Cardiac muscle cell (in vitro differentiated cells and primary cell): ENCODE measurements at places on chromosomes 6 and 20.

GRCh38 chr6:7229376-7230326 lies 83.3 kb downstream of the SSR1 start:
- DNase-seq: no peak

DNA sequence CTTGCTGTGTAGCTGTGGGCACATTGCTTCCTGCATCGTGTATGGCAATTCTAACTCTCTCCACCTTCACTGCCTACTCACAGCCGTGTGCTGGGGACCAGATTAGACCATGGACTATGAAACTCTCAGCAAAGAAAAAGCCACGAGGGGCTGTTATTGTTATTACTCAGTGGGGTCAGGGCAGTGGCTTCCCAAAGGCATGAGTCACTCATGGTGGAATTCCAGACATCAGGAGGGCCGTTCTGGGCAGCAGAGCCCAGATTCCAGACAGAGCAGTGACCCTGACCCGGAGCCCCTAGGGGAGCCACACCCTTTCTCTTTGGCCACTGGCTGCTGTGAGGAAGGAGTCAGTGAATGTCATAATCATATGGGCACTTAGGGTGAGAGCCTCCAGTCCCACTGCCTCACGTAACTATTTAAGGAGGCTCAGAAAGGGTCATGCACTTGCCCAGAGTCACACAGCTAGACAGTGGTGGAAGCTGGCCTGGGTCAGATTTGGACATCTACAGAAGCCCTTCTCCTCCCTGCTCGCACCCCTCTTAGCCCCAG lies 22.2 kb upstream of the CCN5 start:
- DNase-seq: no peak

GRCh38 chr20:9949563-9949962 lies 85.2 kb upstream of the ANKEF1 start:
- no peak for DNase-seq

- DNase-seq: no peak
Observed at GRCh38 chr6:39193201-39193791, 36.0 kb downstream of the KCNK5 start.

GRCh38 chr6:127949251-127949650 lies 48.4 kb upstream of the THEMIS start:
- no peak for DNase-seq

DNA sequence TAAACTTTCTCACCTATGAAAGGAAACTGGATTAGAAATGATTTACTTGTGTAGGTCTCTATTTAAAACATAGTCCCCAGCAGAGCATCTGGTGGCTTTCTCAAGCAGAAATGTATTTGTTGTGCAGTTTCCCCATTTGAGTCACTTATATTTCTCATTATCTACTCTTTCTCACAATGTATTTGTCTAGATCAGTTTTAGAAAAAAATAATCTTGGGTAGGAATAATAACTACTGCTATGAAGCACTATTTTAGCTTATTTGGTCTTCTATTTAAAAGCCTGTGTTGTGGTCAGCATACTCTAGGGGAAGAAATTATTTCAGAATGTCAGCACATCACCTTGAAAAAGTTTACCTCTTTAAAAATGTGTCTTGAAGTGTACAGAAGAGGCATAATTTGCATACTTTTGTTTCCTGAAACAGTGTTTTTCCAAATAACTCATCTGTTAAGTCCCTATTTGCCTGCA lies 60.9 kb upstream of the PRL start:
- DNase-seq: no peak

- no peak for DNase-seq
Observed at GRCh38 chr6:57262488-57262887, 40.4 kb upstream of the RAB23 start.

DNA sequence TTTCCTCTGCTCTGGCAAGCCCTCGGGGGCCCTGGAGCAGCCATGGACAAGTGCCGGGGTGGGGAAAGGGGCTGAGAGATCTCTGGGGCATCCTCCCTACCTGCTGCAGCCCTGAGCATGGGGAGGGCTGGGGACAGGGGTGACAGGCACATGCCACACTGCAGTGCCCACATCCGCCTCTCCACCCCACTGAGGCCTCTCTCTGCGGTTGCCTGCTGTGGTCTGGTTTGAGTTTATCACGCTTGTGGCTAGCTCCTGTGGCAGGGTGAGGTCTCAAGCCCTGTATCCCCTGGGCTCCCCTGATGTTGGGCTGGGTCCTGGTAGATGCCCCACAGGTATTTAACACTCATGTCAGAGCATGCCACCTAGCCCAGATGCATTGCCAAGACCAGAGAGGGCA lies 52.9 kb upstream of the MLN start:
- no peak for DNase-seq
